CD4-positive, alpha-beta T cell treated with Interleukin-6 at 100 ng/mL for 8 hours (primary cell): ENCODE measurements at places on chromosomes 16 and 17.

DNA sequence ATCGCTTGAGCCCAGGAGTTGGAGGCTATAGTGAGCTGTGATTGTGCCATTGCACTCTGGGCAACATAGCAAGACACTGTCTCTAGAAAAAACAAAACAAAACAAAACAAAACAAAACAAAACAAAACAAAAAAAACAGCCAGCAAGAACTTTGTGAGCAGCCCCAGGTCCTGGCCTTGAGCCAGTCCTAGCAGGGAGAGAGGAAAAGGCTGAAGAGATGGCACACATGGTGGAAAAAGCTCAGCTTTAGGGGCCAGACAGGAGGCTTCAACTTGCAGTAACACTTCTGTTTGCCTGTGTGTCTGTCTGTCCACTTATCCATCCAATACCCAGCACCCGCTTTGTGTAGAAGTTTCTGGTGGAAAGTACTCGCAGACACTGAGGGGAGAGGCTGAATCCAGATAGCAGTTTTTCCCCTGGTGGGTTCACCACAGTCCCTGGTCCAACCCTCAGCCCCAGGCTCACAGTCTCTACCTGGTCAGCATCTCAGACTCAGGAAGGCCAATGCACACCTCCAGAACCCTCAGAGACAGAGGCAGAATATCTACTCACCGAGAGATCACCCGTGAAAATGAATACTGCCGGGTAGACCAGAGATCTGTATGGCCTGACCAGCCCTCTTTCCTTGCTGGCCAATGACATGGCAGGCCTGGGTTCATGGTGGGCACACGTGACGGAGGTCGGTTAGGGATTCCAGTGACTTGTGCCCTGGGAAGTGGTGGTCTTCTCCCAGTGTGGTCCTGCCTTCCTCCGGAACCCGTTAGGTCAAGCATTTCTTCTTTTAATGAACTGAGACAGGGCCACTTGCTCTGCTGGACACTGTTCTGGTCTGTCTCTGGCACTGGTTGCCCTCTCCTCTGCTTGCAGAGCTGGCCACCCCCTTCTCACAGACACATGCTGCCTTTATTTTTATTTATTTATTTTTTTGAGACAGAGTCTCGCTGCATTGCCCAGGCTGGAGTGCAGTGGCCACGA is 79.5 kb upstream of the DNAJA2 start:
- DNase-seq: no peak

GRCh38 chr16:55982597-55982996 is 107.4 kb upstream of the CES5A start:
- DNase-seq: no peak

- DNase-seq: no peak
These were observed 716 bp upstream of the HIC1 start for GRCh38 chr17:2054262-2054511.

DNA sequence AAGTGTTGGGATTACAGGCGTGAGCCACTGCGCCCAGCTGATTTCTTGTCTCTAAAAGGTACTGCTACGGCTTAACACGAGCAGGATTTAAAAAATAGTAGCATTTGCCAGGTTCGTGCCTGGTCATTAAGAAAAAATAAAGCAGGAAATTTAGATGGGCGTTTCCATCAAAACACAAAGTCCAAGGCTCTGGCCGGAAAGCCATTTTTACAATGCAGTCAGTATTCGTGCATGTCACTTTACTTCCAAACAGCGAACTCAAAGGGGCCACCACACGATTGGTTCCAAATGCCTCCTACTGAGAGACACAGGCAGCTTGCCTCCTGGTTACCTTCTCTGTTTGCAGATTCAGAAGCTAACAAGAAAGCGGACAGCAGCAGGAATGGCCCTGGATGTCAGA is 66.2 kb downstream of the MRM3 start:
- no peak for DNase-seq

DNA sequence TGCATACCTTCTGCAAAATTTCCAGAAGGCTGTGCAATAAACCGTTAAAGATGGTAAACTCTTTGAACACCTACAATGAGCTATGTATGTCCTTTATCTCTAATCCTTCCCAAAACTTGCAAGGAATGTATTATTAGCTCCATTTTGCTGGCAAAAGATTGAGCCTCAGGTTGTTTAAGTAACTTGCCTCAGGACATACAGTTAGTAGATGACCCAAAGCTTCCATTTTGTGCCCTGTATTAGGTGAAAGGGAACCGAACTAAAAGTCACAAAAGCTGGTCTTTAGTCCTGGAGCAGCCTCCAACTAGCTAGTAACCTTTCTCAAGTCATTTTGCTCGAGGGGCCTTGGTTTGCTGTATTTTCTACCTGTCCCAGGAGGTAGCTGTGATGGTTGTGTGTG is 4.3 kb downstream of the ADGRG3 start:
- DNase-seq: no peak
